NCI-H446 treated with DMSO at 0.1 percent for 48 hours (cell line): ENCODE measurements at places on chromosomes 5 and 9.

DNA sequence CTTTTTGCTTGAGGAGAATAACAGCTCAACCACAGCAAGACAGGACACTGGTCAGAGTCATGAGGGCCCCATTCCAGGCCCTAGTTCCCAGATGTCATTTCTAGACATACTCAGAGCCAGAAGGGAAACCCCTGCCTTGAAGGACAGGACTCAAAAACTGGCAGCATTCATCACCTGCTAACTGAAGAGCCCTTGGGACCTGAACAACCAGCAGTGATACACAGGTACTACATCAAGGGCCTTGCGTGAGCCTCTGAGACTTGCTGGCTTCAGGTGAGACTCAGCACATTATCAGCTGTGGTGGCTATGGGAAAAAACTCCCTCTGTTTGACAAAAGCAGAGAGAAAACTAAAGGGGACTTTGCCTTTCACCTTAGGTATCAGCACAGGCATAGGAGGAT lies 22.6 kb downstream of the TMEM267 start:
- DNase-seq: no peak

DNA sequence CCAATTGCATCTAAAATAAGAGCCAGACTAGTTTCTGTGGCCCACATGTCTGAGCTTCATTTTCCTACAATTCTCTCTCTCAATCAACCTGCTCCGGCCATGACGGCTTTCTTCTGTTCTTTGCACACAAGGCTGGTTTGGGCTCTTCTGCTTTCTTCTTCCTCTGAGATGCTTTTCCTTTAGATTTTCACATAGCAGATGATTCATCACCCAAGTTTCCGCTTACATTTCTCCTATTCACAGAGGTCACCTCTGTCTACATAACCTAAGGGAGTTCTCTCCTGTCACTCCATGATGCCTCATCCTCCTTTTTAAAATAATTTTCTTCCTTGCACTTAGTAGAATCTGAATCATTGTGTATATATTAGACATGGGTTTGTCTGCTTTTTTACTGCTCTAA lies 334.6 kb upstream of the TUSC1 start:
- DNase-seq: no peak

DNA sequence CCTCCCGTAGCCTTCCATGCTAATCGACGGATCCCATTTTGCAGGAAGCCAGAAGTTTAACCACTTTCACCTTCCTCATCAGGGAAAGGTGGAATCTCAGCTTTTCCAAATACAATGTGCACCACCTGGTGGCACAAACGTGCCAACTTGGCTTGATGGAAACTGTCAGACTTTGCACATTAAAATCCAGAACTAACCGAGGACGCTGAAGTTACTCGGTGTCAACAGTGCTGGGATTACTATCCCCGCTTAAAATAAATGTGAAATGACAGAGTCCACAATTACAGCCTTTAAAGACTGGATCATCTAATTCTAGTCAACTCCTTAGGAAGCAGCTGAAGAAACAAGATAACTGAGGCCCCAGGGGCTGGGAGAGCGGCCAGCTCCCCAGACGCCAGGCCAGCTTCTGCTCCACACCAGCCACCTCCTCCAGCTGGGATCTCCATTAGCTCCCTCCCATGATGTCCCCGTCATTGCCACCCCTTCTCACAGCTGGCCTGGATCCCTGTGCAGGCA lies 50.1 kb upstream of the RETREG1 start:
- no peak for DNase-seq

DNA sequence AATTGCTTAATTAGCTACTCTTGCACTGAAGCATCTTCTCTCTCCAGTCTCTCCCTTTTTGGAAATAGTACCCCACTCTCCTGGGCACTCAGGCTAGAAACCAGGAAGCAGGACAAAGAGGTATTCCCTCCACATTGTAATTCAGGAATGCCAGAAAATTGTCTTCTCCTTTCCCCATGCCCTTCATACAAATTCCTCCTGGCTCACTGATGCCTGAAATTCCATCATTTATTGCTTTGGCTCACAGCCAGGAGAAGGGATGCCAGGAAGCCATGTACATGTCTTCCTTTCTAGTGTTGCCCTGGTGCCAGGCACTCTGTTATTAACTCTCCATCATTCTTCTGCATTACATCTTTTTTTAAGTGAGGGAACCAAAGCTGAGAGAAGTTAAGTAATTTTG lies 716.5 kb upstream of the C9orf72 start:
- no peak for DNase-seq

DNA sequence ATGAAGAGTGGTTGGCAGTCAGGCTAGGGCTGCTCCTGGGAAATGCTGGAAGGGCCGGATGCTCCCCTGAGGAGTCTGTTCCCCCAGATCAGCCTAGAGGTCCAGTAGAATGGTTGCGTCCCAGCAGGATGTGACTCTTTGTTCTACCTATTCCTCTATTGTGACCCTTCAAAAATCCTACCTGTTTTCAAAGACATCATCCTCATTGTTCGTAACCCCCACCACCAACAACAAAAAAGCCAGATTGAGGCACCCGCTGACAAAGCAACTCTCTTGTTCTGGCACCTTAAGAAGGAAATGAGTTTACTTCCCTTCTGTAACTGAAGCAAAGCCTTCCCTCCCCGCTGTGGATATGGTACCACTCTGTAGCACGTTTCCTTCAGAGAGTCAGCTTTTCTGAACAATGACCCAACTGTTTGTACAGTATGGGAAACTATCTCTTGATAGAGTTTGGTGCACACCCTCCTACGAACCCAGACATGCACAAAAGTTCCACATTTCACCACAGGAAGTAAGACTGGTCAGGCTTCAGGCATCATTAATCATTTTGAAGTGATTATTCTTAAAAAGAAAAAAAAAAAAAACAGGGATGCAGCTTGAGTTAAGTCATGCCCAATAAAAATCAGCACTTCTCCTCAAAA lies 207.2 kb downstream of the ENC1 start:
- DNase-seq: no peak

DNA sequence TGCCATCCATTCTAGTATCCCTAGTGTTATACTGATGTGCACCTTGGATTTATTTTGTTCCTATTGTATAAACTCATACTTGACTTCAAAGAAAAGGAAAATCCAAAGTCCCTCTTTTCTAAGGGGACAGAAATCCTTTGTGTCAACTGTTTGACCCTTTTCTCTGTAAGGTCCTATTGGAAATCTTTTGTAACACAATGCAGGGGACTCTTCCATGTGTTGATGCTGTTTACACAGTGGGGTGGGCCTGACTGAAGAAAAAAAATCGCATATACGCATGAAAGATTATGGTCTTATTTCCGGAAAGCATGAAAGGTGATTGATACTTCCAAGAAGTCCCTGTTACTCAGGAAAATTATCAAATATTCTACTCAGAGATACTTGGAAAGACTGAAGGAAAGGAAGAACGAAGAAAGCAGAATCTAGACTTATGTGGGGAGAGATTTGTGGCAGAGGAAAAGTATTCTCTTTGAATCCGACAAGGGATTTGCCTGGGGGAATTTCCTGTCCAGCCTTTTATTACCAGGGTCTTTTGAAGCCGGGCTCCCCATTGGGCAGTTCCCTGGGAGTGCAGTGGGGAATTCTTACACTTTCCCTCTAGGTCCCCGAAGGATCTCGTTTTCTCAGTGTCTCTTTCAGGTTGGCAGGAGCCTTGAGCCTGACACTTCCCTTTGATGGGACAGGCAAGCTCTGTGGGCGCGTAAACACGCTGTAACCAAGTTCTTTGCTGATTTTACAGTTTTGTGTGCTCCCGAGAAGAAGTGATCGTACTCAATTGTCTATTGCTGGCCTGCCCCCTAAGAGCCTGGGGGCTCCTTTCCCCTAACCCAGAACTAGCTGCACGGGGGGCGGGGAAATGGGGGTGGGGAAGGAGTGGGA lies 779 bp upstream of the VCAN start:
- no peak for DNase-seq

- DNase-seq: no peak
Measured at GRCh38 chr5:108090946-108091345, 291.0 kb downstream of the FBXL17 start.

DNA sequence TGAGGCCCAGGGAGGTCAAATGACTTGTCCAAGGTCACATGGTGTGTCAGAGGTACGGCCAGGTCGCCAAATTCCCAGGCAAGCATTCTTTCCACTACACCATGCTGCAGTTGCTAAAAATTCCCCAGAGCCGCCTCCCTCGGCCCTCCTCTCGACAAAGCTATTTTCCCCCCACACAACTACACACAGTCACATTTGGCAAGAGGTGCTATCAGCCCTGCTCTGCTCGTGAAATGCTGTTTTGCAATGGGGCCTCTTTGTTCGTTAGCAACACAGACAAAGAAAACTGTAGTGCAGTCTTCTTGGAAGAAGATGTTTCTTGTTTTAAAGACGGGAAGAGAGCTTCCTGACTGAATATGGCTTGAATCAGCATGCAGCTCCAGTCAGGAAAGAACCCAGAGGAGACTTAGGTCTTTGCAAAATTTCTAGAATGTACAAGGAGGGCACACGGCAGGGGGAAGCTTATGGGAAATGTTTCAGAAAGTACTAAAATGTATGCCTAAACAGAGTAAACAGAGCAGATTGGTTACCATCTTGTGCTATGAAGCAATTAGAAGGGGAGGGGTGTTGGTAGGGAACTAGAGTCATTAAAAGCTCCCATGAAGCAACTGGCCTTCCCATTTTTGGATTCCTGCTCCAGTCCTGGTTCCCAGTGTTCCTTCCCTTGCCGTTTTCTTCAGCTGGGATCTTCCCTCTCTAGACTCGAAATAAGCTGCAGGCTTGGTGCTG lies 14.2 kb downstream of the SLIT3 start:
- no peak for DNase-seq

DNA sequence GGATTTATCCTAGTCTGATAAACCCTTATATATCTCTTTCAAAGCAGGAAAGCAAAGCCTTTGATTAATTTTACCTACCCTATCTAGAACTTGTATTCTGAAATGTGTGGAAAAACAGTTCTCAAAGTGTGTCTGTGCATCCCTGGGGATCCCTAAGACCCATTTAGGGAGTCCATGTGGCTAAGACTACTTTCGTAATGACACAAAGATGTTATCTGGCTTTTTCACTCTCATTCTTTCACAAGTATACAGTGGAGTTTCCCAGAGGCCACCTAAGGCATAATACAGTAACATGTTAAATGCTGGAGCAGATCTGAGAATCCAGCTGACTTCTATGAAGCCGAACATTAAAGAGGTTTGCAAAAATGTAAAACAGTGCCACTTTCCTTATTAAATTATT lies 54.3 kb upstream of the TNFSF15 start:
- DNase-seq: no peak

GRCh38 chr5:149654231-149654630 lies 72.9 kb downstream of the ARHGEF37 start:
- no peak for DNase-seq

- DNase-seq: no peak
Measured at GRCh38 chr9:93183663-93184431, at the start of gene WNK2. Gene WNK2 (plus strand): TSS chr9:93184139. CDS start chr9:93184930, 791 bp downstream.

DNA sequence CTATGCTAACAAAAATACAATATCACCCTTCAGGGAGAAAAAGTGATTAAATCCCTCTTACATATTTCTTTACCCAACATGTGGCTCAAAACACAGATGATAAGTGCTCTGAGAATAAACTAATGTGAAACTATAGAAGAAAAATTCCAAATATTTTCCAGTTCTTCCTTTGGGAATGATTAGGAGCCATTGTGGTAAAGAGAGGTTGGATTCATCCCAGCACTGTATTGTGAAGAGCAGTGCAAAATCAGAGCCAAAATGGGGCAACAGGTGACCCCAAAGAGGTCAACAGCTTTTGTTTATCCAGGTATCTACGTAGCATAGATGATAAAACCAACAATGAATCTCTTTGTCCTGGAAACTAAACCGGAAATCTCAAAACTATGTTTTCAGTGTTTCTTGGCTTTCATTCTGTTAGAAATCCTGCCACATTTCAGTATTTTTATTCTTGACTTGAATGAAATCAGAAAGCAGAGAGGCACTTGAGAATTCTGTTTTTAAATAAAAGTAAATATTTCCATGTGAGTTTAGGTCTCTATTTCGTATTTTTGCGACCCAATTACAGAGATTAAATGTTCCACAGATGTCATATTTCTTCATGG lies 120.4 kb upstream of the FST start:
- DNase-seq: no peak

GRCh38 chr9:89667726-89668125 lies 62.9 kb downstream of the GADD45G start:
- no peak for DNase-seq

- no peak for DNase-seq
Measured at GRCh38 chr9:80144856-80145255, 573.1 kb downstream of the TLE4 start.

GRCh38 chr5:93343570-93343969 lies 237.4 kb downstream of the NR2F1-AS1 start:
- DNase-seq: no peak
